ENCODE measurements at places on chromosomes 16 and 17.
A peak's percentile ranks its signal among the peaks of the same experiment; 100 is the strongest.

DNA sequence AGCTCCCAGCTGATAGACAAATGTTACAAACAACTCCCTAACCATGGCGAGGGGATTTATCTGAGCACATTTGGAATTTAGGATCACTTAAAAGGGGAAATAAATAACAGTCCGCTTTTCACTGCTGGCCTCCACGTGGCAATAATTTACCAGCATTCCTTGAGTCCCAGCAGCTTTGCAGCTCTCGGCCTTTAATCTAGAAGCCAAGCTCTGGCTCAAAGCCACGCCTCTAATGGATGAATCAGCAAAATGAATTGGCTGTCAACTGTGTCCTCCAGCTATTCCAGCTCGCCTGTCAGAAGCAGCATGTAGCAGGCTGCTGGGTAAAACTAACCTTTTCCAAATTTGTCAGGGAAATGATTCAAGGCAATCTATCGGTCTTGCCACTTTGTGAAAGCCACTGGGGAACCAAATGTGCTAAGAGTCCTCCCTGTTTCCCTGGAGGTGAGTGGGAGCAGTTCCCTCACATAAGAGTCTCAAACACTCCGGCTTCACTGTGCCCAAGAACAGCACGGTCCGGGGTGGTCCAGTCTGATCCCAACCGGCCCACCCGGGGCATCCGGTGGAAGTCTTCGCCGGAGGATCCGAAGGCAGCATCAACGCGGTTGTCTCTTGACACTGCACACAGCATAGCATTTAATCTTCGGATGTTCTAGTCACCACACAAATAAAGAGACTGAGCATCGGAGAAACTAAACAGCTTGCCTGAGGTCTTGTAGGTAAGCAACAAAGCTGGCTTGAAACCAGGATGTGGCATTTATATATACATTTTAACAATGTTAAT, 143.3 kb downstream of the PARN start:
- DNase-seq, result no peak

- DNase-seq, result peak; percentile 38
These were observed 72.9 kb downstream of the DNAH9 start for GRCh38 chr17:11671126-11671525.

GRCh38 chr17:73592501-73592961, 51.7 kb downstream of the SDK2 start:
- no peak for DNase-seq

DNA sequence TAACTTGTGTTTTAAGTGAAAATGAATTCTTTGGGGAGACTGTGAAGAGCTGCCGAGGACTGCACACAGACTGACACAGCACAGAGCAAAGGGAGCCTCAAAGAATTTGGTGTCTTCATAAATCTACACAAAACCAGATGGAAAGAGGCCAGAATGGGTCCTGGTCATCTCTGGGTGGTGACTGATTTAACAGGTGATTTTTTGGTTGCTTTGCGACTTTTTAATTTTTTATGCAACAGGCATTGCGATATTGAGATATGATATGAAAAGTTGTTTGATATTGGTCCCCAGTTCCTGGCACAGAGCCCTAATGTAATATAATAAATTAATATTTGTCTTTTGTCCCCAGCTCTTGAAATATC, 12.6 kb upstream of the EIF1 start:
- no peak for DNase-seq

- no peak for DNase-seq
These were observed 1.2 kb downstream of the COX10 start for GRCh38 chr17:14070344-14070984.

DNA sequence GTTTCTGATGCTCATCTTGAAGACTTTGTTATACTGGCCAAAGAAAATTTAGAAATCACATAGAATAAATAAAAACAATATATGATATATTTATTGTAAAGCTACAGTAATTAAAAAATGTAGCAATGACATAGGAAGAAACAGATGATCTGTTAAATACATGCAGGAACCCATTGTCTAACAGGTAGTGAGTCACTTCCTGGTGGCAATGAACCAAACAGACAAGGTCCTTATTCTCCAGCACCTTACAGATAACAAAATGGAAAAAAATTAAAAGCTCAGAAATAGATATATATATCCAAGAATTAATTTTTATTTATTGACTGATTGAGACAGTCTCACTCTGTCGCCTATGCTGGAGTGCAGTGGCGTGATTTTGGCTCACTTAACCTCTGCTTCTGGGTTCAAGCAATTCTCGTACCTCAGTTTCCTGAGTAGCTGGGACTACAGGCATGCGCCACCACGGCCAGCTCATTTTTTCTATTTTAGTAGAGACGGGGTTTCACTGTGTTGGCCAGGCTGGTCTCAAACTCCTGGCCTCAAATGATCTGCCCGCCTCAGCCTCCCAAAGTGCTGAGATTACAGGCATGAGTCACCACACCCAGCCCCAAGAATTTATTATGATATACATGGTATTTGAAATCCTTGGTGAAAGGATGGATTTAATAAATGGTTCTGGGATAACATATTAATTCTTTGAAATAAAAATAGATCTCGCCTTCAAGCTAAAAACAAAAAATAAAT, 7.5 kb downstream of the NETO2 start:
- DNase-seq, result peak; percentile 36

DNA sequence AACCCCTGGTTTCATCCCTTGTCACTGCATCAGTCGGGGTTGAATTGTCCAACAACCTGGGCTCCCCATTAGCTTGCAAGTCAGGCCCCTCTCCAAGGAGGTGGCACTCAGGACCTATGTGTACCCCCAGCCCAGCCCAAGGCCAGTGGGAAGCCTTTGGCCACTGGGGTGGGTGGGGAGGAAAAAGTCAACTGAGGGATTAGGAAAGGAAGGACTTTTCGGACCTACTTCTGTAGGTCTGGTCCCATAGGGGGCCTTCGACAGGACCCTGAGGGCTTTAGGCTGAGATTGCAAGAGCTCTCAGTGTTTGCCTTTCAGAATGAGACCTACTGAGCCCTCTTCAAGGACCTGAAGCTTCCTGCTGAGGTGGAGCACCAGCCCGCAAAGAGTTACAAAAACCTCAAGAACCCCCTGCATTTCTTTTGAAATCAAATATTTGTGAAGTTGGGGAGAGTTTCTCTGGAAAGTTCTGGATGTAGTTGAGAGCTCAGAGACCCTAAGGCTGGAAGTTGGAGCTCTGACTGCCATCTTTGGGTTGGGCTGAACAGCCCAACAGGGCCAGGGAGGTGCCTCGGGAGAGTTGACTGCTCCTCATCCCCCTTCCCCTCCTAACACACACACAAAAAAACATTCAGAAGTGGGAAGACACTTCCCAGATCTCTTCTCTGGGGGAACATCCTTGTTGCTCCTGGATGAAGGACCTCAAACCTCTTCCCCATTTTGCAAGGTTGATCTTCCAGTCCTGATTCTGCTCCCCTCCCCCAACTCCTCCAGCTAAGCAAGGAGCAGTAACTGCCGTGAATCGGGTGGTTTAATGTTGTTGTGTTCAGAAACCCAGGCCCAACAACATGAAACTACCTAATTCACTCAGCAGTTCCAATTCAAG, 5.8 kb upstream of the HOXB9 start:
- DNase-seq, result peak; percentile 81

DNA sequence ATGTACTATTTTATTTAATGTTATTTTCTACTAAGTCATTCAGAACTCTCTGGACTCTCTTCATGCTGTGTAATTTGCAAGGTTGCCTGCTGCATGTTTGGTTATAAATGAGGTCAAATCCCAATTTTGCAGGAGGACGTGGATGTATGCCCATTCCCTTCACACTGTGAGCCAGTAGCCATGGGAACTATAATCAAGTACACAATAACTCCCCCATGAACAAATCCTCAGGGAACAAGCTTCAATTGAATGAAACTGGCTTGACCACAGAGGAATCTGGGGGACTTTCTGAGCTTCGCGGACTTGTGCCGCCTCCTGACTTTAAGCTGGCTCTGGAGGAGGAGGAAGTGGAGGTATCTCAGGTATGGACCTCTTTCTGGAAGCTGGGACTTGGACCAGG, 14.6 kb upstream of the KCTD13 start:
- no peak for DNase-seq

DNA sequence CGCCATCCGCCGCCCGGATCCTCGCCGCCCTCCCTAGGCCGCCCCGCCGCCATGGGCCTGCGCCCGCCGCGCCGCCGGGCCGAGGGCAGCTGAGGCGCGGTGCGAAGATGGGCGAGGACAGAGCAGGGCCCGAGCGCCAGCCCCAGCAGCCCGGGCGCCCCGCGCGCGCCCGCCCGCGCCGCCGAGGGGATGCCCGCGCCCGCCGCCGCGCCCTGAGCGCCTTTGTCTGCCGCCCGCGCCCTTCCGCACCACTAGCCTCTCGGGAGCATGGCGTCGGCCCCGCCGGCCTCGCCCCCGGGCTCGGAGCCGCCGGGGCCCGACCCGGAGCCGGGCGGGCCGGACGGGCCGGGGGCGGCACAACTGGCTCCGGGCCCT, 278 bp downstream of the RAB11FIP3 start:
- DNase-seq, result no peak

- peak; percentile 86 for DNase-seq
These were observed 601 bp downstream of the PHKB start for GRCh38 chr16:47461598-47462266.

GRCh38 chr17:42133461-42134041, 10.9 kb downstream of the HSPB9 start:
- DNase-seq, result peak; percentile 81

Data from GM12865 (cell line).